NCI-H1105 (cell line): ENCODE measurements at places on chromosomes 2 and 18.

DNA sequence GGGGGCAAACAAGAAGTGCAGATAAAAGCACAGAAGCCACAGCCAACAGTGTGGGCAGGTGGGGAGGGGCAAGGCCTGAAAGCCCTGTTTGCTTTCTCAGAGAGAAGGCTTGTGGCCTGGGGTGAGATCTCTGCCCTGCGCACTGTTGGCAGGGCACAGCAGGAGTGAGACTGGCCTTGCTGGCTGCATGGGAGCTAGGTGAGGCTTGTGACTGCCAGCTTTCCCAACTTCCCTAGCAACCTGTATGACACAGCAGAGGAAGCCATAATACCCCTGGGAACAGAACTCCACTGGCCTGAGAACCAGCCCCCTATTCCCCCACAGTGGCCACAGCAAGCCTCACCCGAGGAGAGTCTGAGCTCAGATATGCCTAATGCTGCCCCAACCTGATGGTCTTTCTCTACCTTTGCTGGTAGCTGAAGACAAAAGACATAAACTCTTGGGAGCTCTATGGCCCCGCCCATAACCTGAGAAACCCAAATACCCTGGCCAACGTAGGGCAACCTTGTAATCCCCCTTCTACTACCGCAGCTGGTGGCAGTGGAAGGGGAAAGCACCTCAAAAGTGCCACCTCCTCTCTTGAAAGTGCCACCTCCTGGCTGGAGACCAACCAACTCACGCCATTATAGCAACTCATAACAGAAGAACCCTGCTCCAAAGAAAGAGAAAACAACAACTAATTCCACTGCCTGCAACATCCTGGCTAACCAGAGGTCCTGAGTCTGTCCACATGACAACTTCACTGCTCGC, 44.4 kb downstream of the LCT start:
- no peak for DNase-seq

DNA sequence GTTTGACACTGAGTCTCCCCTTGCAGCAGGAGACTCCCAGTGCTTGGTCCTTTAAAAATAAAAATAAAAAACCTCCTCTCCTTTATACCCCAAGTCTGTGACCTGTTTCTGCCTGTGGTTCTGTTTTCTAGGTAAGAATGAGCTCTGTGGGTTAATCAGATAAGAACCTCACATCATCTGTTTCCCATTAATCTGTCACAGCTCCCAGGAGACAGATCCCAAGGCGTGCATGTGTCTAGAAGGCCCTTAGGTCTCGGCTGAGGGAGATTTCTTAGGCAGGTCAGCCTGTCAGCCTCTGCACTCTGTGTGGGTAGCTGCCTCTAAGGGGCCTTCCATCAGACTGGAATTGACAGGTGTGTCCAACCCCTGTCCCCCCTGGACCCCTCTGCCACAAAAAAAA, 80.7 kb downstream of the FHOD3 start:
- no peak for DNase-seq

DNA sequence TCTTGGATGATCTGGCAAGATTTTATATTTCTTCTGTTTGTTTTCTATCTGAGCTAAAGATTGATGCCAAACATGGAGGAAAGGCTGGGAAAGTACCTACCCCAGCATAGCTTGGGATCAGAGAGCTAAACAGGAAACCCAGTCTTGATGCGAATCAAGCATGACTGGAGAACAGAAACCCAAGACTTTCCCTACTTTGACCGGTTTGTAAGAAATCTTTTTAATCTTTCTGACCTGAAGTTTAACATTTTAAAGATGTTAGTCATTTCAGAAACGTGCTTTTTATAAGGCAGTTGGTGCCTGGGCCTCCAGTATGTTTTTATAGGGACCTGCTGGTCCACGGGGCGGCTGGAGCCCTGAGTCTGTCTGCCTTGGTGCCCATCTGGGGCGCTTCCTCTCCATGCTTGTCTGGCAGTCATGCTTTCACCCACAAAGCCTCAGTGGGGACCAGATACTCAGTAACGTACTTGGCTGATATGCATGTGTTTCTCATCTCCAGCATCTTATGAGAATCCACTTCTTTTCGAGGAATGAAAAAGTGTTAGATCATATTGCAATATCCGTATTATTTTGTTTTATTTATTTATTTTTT, 266.5 kb downstream of the PTGR3 start:
- DNase-seq, result no peak

- no peak for DNase-seq
Observed at GRCh38 chr2:88866756-88867155, 175.3 kb downstream of the RPIA start.

DNA sequence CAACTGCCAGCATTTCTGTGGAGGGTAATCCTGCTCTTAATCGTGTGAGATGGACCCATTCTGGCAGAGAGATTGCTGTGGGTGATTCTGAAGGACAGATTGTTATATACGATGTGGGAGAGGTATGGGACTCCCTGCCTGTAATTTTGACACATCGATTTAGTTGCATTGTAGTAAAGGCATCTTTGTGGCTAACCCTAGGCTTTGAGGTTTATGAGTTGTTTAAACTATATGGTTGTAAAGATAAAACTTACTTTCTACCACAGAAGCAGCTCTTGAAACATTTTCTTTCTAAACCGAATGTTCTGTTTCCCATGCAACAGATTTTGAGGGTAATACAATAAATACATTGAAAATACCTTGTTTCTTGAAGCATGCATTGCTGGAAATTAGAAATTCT, 58.5 kb downstream of the DYNC1I2 start:
- no peak for DNase-seq

DNA sequence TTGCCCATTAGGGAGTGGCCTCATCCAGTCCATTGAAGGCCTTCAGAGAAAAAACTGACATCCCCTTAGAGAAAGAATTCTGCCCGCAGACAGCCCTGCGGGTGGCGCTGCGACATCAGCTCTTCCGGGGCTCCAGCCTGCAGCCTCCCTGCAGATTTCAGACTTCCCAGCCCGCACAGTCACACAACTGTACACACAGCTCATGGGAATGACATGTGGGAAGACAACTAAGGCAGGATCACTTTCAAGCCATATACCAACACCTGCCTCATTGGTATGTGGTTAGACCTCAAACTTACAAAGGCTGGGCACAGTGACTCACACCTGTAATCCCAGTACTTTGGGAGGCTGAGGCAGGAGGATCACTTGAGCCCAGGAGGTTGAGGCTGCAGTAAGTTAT, 24.8 kb upstream of the TUBB6 start:
- DNase-seq, result no peak

GRCh38 chr18:1848716-1849115, 722.6 kb downstream of the METTL4 start:
- DNase-seq, result no peak

DNA sequence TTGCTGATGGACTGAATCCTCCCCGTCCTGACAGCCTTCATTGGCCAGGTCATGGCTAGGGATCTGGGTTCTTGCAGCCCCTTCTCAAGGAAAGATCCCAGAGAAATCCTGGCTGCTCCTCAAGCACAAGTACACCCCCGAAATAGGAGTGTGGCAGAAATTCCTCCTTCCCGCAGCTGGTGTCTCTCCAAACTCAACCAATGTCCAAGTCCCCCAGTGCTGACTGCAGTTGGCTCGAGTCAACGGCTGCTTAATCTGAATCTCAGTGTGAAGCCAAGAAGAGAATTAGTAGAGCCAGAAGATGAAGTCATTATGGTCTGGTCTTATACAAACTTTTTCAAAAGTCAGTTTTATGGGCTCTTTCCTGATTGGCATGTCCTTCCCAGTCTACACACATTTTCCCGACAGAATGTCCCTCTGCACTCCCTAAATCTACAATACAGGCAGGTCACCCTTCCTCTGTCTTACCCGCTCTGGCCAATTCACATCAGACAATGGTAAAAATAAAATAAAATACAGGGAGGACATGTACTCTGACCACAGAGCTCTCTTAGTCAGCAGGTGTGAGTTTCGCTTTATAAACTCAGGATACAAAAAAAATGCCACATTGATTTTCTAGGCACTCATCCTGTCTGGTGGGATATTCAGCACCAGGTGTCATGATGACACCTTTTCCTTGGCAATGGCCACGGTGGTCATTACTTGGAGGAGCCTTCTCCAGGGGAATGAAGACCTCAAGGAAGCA, 76.9 kb upstream of the PAPOLG start:
- DNase-seq, result no peak

DNA sequence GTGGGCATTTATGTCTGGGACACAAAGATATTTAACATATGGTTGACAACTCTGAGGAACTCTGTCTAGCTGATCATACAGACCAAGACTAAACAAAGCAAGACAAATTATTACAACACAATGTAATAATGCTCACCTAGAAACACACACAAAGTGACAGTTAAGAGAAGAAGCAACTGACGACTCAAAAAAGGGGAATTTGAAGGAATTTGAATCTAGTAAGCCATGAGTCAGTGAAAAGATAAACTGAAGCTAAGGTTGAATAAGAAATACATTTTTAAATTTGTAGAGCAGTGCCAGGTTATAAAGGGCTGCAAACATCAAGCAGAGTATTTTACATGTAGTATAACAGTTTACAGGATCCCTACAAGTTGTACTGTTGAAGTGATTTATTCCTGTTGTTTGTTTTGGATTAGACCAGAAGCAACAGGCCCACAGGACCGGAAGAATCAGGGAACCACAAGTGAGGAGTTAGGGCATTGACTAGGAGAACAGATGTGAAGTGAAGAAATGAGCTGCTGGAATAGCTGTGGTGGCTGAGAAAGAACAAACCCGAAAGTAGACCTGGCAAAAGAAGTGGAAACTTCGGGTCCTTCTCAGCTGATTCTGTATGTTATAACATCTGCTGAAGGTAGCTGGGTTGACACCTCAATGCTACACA, 35.6 kb downstream of the IFIH1 start:
- DNase-seq, result no peak

- DNase-seq, result no peak
Observed at GRCh38 chr2:7117076-7117475, 199.9 kb downstream of the RNF144A start.

DNA sequence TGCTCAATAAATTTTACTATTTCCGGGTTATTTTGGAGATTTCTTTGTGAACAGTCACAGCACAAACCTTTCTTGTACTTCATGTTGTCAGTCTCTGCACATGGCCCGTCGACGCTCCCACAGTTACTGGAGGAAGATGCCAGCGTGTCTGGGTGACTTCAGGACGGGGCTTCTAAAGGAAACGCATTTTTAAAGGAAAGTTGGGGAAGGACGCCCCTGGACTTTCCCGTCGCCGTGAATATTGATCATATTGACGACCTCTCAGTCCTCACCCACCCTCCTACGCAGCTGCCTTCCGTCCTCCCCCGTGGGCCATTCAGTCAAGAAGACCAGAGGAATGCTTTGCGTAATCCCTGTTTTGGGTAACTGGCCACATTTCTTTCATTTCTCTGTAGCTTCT, 71.1 kb upstream of the SNTG2 start:
- no peak for DNase-seq

- no peak for DNase-seq
Observed at GRCh38 chr2:47023332-47023731, 107.7 kb upstream of the MCFD2 start.

DNA sequence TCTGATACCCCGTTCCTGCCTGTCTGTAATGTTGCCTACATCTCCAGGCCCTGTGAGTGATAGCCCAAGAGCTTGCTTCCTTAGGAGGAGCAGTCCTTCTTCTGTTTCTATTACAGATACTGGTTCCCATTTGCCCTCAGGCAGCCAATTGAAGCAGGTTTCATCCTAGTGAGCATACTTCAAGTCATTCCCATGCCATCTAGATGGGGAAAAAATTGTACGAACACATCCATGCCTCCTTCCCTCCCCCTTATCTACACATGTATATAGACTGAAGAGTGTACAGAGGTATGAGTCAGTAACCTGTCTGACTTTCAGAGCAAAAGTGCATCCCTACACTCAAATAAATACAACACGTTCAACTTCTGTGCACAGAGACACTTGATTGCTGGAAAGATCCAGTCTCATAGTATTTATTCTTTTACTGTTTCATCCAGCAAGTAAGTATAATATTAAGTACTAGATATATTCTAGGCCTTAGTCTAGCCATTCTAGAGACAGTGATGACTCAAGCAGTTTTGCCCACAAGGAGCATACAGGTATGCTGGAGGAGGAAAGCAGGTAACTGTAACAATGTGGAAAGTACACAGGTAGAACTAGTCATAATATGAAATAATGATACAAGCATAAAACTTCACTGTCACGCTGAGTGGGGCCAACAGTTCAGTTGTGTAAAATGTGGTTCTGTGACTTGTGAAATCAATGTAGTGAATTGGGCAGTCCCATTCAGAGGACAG, 153.4 kb downstream of the MGAT5 start:
- DNase-seq, result no peak

DNA sequence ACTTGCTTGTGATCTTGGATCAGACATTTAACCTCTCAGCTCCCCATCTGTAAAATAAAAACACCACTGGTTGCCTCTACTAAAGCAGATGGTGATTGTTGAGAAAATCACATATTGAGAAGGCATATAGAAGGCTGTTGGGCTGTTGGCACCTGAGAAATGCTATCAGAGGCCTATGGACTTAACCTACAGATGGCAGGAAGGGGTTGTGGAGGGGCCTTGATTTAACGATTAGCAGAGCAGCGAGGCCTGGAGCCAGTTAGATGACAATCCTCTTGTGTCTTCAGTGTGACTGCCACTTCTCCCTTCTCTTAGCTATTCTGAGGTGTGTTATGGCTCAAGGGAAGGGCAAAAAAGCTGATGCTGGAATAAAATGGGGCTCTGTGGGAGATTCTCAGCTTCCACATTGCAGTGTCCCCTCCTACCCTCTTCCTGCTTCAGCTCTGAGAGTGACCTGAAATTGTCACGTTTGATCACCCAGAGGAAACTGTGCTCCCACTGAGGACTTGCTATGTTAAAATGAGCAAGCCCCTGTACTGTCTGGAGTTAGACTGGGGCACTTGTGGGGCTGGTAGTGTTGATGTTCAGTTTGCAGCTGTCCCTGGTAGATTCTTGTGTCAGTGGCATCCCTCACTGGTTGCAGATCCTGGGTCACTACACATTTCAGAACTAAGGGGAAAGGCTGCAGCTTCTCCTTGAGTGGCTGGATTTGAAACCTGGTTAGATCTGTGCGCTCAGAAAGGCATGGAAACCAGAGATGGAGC, 31.5 kb downstream of the CXCR4 start:
- DNase-seq, result no peak

DNA sequence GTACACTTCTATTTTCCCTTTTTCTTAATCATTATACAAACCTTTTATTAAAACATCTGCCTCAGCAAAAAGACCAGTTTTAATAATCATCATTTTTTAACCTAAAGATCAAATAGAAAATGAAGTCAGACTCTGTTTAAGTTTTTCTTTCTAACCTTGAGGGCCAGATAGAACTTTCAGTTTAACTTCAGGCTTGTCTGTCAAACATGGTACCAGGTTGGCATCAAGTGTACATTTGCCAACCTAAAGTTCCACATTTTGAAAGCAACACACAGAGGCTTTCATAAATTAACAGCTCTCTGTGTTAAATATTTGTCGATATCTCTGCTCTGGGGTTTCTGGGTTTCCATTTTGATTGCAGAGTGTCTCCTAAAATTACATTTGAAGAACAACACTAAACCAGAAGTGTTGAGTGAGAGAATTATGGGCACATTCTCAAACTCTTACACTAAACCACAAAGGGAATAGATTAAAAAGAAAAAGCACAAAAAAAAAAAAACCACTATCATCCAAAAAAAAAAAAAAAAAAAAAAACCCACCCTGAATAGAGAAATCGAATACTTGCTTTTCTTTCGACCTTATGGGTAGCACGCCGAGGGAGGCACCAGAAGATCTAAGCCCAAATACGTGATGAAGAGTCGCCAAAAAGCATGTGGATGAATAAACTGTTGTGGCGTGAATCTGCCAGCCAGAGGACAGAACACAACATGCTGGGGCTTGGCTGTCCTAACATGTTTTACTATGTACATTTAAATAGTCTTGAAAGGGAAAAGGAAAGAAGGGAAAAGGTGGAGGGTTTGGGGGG, 166.2 kb downstream of the TCF4 start:
- peak; percentile 68 for DNase-seq
